Stimulated activated CD4-positive, alpha-beta T cell treated with anti-CD3 and anti-CD28 coated beads, Interleukin-15, amount 100 ng/mL, for 24 hours (primary cell): ENCODE measurements at places on chromosomes 4 and X.
A peak's percentile ranks its signal among the peaks of the same experiment; 100 is the strongest.

DNA sequence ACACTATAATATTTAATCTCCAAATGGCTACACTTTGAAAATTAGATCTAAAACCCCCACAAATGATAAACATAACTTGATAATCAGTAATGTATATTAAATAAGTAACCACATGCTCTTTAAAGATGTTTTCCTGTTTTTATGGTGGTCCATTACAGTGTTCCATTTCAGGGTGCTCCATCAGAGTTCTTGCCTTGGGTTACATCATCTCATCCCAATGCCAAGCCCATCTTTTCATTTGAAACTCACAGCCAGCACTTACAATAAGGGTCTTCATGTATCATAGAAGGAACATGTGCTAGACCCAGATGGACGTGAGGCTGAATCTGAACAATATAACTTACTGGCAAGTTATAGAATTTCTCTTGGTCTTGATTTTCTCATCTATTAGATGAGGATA, 10.5 kb upstream of the PAQR3 start:
- no peak for DNase-seq

- no peak for DNase-seq
Measured at GRCh38 chr4:128737098-128737513, 72.4 kb upstream of the JADE1 start.

DNA sequence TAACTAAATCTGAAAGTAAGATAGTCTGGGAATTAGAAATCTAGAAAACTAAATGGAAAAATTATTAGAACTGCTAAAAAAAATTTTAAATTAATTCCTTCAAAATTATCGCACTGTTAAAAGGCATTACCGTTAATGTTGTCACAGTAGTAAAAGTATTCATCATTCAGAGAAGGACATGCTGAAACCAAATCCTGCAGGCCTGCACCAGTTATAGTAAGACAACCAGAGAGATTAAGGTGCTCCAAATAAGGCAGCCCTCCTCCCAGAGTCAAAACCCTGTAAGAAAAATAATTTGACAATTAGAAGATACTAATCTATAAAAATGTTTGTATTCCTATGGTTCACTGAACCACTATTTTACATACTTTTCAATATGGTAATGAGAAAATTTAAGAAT, 43.0 kb downstream of the FBXL5 start:
- DNase-seq, result no peak

GRCh38 chr4:52704133-52704532, 45.0 kb upstream of the USP46 start:
- DNase-seq, result no peak

DNA sequence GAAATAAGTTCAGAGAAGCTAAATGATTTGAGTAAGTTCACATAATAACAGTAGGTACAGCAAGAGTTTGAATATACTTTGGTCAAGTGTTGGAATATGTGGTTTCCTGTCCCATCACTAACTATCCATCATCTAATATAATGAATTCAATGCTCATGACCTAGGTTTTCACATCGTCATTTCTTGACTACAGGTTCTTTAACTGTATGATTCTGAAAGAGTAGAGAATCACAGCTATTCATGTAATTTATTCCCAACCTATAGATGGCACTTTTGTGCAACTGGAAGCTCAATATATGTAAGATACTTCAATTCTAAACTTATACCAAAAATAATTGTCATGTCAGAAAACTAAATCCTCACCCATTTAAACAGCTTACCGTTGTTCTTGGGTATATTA, 53.1 kb downstream of the TIGD2 start:
- DNase-seq, result no peak

- DNase-seq, result peak; percentile 7
Measured at GRCh38 chr4:83771113-83771705, 235.3 kb downstream of the GPAT3 start.
